ENCODE measurements at places on chromosomes 13 and 19.

GRCh38 chr13:37345869-37346268, 240.4 kb upstream of the CSNK1A1L start:
- no peak for DNase-seq

- DNase-seq: no peak
These were observed 280.0 kb downstream of the SHISA2 start for GRCh38 chr13:25771641-25772478.

DNA sequence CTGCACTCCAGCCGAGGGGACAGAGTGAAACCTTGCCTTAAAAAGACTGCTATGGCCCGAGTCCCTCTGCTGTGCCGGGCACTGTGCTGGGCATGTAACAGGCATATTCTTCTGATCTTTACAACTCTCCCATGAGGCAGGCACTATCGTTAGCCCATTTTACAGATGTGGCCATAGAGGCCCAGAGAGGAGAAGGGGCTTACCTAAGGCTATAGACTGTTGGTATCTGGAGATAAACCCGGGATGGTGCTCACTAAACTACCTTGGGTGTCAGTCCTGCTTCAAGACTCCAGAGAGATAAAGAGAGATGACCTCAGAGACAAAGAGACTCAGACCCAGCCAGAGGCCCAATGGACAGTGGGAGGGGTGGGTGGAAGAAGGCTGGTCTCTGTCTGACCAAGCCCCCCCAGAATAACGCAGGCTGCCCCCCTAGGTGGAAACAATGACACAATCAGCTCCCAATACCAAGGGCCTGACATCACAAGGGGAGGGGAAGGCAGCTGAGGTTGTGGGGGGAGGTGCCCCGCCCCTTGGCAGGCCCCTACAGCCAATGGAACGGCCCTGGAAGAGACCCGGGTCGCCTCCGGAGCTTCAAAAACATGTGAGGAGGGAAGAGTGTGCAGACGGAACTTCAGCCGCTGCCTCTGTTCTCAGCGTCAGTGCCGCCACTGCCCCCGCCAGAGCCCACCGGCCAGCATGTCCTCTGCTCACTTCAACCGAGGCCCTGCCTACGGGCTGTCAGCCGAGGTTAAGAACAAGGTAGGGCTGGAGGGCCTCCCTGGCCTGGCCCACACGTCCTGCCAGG, at the start of gene CNN1:
Gene CNN1, plus strand, starts transcription at position 620 of the 805 bp plus-strand sequence. Its CDS starts 77 bp downstream, at position 697.
- DNase-seq: peak; percentile 93

- DNase-seq: no peak
These were observed 46.8 kb upstream of the SACS start for GRCh38 chr13:23480324-23480723.

- no peak for DNase-seq
These were observed 12.2 kb upstream of the C19orf33 start for GRCh38 chr19:38291855-38292254.

All from osteoblast (primary cell).